ENCODE measurements at places on chromosomes 6 and 20. TPM values are rescaled to one million over a fixed set of nuclear protein-coding genes. Genes with fewer than 3 reads are reported as not detected.

DNA sequence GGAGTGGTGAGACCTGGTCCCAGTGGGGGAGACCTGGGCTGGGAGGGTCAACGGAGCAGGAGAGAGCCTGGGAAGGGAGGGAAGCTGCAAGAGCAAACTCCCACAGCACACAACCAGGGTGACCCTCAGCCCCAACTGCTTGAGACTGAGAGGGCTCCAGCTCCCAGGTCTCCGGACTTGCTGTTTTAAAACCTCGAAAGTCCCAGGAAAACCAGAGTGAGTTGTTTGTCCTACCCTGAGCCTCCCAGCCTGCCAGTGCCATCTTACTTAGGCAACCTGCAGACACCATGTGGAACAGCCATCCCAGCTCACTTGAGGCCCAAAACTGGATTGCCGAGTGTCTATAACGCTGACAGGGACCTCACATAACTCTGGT is 4.8 kb upstream of the NTSR1 start:
- peak overlapping the region; percentile 68 for H3K27ac ChIP-seq
- H3K4me1 ChIP-seq = peaks cover 11% of the 10 kb centered on the region
- peaks cover 24% of the 10 kb centered on the region for H3K27me3 ChIP-seq
- no peaks in the 10 kb centered on the region for H3K36me3 ChIP-seq
- H3K4me3 ChIP-seq = no peak overlapping the region

GRCh38 chr20:10179574-10180298 is 38.9 kb upstream of the SNAP25 start:
- no peak overlapping the region for H3K4me3 ChIP-seq
- H3K27me3 ChIP-seq = no peaks in the 10 kb centered on the region
- no peaks in the 10 kb centered on the region for H3K4me1 ChIP-seq
- no peaks in the 10 kb centered on the region for H3K36me3 ChIP-seq

GRCh38 chr6:5587648-5588047 is 326.3 kb downstream of the FARS2 start:
- H3K36me3 ChIP-seq = peaks cover 4% of the 10 kb centered on the region
- H3K27me3 ChIP-seq = no peaks in the 10 kb centered on the region
- peaks cover 3% of the 10 kb centered on the region for H3K4me1 ChIP-seq
- no peak overlapping the region for H3K4me3 ChIP-seq
- no peak overlapping the region for H3K27ac ChIP-seq

DNA sequence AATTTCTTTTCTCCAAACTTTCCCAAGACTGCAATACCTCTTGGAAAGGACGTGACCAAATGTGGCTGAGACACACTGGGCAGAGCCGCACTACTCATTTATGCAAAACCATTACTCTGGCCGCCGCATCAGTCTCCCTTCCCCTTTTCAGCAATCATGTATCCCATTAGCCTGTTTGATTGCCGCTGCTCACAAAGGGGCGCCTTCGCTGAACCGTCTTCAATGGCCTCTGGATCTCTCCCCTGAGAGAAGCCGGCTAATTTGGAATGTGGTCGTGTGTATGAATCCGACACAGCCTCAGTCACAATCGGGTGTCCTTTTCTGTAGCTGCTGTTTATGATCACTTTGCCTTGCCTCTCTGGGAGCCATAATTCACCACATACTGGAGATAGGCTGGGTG is 361.1 kb downstream of the ZFAND3 start:
- no peak overlapping the region for H3K4me3 ChIP-seq
- no peaks in the 10 kb centered on the region for H3K27me3 ChIP-seq
- H3K27ac ChIP-seq = no peak overlapping the region
- H3K36me3 ChIP-seq = no peaks in the 10 kb centered on the region

- no peaks in the 10 kb centered on the region for H3K27me3 ChIP-seq
- H3K4me1 ChIP-seq = no peaks in the 10 kb centered on the region
- DNase-seq = no peak
- H3K27ac ChIP-seq = no peak overlapping the region
- no peaks in the 10 kb centered on the region for H3K36me3 ChIP-seq
These were observed 337.6 kb downstream of the CDC5L start for GRCh38 chr6:44725070-44725469.

GRCh38 chr6:161922631-161923119 is 648.8 kb upstream of the AGPAT4 start:
- no peaks in the 10 kb centered on the region for H3K27me3 ChIP-seq
- no peak for DNase-seq
- H3K36me3 ChIP-seq = no peaks in the 10 kb centered on the region
- H3K27ac ChIP-seq = no peak overlapping the region
- H3K4me3 ChIP-seq = no peak overlapping the region

GRCh38 chr20:50284811-50285375 is 94.3 kb downstream of the CEBPB start:
- no peak overlapping the region for H3K27ac ChIP-seq
- H3K27me3 ChIP-seq = peaks cover 14% of the 10 kb centered on the region
- H3K4me1 ChIP-seq = peaks cover 32% of the 10 kb centered on the region
- no peak overlapping the region for H3K4me3 ChIP-seq

- H3K27ac ChIP-seq = no peak overlapping the region
- DNase-seq = no peak
- H3K4me3 ChIP-seq = no peak overlapping the region
- H3K36me3 ChIP-seq = no peaks in the 10 kb centered on the region
These were observed 16.7 kb downstream of the CST4 start for GRCh38 chr20:23672158-23672557.

- DNase-seq = no peak
- H3K27ac ChIP-seq = no peak overlapping the region
- no peak overlapping the region for H3K4me3 ChIP-seq
- H3K4me1 ChIP-seq = no peaks in the 10 kb centered on the region
These were observed 132.4 kb downstream of the CFAP61 start for GRCh38 chr20:20184706-20185105.

DNA sequence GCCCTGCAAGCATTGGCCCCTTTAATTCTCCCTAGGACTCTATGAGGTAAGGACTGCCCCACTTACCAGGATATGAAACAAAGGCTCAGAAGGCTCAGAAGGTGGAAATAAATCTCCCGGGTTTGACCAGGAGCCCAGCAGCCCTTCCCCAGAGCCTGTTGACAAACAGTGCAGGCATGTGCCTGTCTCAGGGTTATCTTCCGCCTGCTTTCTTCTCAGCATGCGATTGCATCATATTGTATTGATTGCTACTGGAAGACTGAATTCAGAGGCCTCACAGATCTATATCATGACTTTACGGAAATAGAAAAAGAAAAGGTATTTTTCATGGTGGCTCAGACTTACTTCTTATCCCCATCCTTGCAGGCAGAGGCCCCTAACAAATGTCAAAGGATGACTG is 92.7 kb downstream of the PHACTR3 start:
- peaks cover 2% of the 10 kb centered on the region for H3K27me3 ChIP-seq
- no peak for DNase-seq
- no peak overlapping the region for H3K27ac ChIP-seq
- H3K4me3 ChIP-seq = no peak overlapping the region

GRCh38 chr6:36777801-36778200 is 61.4 kb downstream of the CPNE5 start:
- H3K4me3 ChIP-seq = no peak overlapping the region
- no peak for DNase-seq
- no peaks in the 10 kb centered on the region for H3K36me3 ChIP-seq
- peak overlapping the region; percentile 23 for H3K27ac ChIP-seq

DNA sequence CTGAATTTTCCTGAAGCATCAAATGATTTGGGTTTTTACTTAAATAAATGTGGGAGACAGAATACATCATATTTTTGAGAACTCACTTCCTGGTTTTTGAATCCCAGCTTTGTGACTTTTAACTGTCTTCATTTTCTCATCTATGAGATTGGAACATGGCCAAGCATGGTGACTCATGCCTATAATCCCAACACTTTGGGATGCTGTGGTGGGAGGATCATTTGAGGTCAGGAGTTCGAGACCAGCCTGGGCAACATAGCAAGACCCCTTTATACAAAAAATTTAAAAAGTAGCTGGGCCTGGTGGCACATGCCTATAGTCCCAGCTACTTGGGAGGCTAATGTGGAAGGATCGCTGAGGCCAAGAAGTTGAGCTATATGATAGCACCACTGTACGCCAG is 122.3 kb downstream of the QKI start:
- DNase-seq = no peak
- H3K4me3 ChIP-seq = no peak overlapping the region
- H3K4me1 ChIP-seq = no peaks in the 10 kb centered on the region
- H3K36me3 ChIP-seq = peaks cover 14% of the 10 kb centered on the region

- DNase-seq = no peak
- no peaks in the 10 kb centered on the region for H3K36me3 ChIP-seq
- no peak overlapping the region for H3K27ac ChIP-seq
- peaks cover 17% of the 10 kb centered on the region for H3K27me3 ChIP-seq
- no peaks in the 10 kb centered on the region for H3K4me1 ChIP-seq
These were observed 144.5 kb upstream of the RALGAPA2 start for GRCh38 chr20:20856956-20857355.

DNA sequence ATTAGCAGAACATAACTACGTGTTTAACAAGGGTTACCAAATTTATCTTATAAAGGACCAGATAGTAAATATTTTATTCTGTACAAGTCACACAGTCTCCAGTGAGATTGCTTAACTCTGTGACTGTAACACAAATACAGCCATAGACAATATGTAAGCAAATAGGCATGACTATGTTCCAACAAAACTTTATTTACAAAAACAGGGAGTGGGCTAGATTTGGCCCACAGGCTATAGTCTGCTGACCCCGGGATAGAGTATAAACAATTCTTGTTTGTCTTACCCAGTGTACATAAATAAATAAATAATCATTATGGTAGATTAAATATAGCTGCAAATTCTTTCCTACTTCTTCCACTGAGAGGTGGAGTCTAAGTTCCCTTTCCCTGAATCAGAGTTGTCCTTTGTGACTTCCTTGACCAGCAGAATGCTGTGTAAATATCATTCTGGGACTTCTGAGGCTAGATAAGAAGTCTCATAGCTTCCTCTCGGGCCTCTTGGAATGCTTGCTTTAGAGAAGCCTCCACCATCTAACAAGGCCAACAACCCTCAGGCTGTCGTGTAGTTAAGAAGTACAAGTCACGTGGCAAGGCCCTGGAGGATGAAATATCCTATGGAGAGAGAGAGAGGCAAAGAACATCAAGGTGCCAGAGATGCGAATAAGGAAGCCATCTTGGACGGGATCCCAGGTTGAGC is 59.1 kb upstream of the TMEM244 start:
- H3K4me3 ChIP-seq = no peak overlapping the region
- H3K4me1 ChIP-seq = peaks cover 2% of the 10 kb centered on the region
- no peaks in the 10 kb centered on the region for H3K36me3 ChIP-seq
- DNase-seq = no peak
- no peak overlapping the region for H3K27ac ChIP-seq

DNA sequence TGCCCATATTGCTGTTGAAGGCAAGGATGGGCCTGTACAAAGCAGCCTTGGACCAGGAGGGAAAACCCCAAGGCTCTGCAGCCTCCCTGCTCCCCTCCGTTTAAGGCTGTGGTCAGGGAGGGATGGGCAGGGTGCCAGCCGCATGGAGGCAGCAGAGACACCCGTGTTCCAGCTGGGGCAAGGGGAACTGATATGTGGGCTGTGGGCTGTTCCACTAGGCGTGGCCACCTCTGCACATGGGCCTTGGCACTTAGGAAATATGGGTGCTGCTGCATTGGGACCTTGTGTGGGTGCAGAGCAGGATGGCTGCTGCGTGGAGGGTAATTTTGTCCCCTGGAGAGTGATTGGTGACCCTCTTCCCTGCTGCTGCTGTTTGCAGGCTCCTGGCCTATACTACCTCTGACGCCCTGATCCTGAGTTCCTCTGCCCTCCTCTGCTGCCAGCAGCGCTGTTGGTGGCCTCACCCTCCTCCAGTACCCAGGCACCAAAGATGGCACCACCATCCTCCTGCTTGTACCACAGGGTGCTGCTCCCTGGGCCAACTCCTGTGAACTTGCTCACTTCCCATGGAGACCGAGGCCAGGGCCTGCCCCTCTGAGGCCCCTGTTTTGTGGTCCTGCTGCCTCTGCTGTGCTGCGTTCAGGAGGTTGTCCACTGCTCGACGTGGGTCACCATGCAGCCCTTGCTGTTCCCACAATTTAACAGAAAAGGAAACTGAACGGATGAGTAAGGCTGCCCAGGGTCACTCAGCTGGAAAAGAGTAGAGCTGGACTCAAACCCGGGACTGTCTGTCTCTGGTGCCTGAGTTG is 35.3 kb downstream of the PANK2 start:
- no peaks in the 10 kb centered on the region for H3K27me3 ChIP-seq
- H3K4me3 ChIP-seq = no peak overlapping the region

DNA sequence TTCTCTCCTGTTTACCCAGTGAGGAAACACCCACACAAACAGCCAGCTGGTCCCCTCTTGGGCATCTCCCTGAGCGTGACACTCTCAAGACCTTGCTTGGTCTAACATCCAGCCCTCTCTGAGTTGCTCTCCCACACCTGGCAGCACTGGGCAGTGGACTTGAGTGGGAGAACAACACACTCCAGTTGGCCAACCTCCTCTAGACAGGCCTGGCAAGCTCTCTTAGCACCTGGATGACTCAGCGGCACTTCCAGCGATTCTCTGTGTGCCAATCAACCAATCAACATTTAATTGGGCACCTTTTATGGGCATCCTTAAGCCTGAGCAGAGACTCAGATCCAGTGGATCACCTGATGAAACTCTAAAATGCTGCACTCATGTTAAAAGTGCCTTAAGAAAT is 76.6 kb upstream of the QKI start:
- DNase-seq = no peak
- H3K4me3 ChIP-seq = no peak overlapping the region
- peaks cover 4% of the 10 kb centered on the region for H3K27me3 ChIP-seq
- no peaks in the 10 kb centered on the region for H3K36me3 ChIP-seq

GRCh38 chr20:10419550-10420133 is 14.4 kb downstream of the MKKS start:
- no peaks in the 10 kb centered on the region for H3K27me3 ChIP-seq
- H3K36me3 ChIP-seq = peaks cover 17% of the 10 kb centered on the region
- peaks cover 3% of the 10 kb centered on the region for H3K4me1 ChIP-seq
- no peak overlapping the region for H3K27ac ChIP-seq
- no peak for DNase-seq
- no peak overlapping the region for H3K4me3 ChIP-seq

DNA sequence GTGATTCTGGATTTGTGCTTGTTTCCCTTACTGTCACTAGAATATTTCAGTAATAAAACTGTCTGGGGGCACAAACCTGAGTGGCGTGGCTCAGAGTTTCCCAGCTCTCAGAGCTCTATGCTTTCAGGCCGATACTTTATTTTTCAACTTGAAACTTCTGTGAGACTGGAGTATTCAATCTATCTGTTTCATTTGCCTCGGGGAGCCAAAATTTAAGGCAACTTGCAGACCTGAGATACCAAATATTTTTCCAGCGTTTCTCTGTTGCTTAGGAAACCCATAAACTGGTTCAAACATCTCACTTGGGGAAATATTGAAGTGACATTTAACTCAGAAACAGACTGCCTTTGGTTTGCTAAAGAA is 74.7 kb downstream of the SOBP start:
- H3K27ac ChIP-seq = no peak overlapping the region
- no peaks in the 10 kb centered on the region for H3K4me1 ChIP-seq
- DNase-seq = no peak
- no peaks in the 10 kb centered on the region for H3K36me3 ChIP-seq
- H3K27me3 ChIP-seq = peaks cover 24% of the 10 kb centered on the region

The MUCL3 gene
- not detected for total RNA-seq

The SCUBE3 gene
- 0.03 TPM for total RNA-seq

The CLPSL1 gene
- not detected for total RNA-seq

The MPIG6B gene
- 0.91 TPM for total RNA-seq

The LHFPL5 gene
- total RNA-seq = not detected

The WASF1 gene
- 0.76 TPM for total RNA-seq

The OSER1 gene
- total RNA-seq = 19.1 TPM

The PRR18 gene
- not detected for total RNA-seq

The CDYL gene
- total RNA-seq = 36.3 TPM

The MMP24 gene
- total RNA-seq = not detected

The C6orf52 gene
- total RNA-seq = 2.3 TPM

The GPRC6A gene
- not detected for total RNA-seq

The HLA-DOB gene
- 15.6 TPM for total RNA-seq

The CST2 gene
- not detected for total RNA-seq

The CRISP3 gene
- total RNA-seq = not detected
